Urothelium cell line (cell line): ENCODE measurements at places on chromosomes 2 and 18.

- DNase-seq, result no peak
Measured at GRCh38 chr2:71550801-71551630, 97.7 kb downstream of the DYSF start.

DNA sequence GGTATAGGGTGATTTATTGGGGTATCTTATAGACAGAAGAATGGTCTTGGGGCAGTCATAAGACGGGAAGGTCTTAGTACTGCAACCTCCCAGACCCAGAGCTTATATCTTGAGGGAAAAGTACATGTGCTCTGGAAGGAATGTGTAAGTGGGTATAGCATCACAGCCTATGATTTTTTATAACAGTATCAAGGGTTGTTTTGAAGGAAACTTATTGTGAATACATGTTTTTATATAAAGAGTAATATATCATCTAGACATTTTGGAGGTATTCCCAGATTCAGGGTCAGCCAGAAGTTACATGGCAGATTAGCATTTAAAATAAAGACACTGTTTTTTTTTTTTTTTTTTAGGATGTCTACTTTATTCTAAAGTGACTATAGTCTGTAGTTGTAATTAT, 47.6 kb upstream of the STON1 start:
- no peak for DNase-seq

GRCh38 chr2:141557329-141558095, 573.3 kb downstream of the LRP1B start:
- peak; percentile 57 for DNase-seq

DNA sequence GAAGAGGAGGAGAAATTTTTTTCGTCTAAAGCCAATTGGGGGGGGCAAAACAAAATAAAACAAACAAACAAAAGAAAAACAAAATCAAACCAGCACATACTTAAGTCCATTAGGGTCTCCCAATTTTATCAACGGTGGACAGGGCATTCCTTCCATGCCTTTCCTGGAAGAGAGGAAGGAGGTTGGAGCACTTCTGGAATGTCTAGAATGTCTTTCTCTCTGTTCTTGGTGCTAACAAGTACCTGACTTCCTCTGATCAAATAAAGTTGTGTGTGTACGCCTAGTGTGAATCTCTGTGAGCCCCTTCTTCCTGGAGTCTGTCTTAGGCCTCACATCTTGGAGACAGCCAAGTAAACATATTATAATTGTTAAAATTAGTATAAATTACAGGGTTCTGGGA, 399.0 kb upstream of the LRRTM1 start:
- DNase-seq, result no peak

DNA sequence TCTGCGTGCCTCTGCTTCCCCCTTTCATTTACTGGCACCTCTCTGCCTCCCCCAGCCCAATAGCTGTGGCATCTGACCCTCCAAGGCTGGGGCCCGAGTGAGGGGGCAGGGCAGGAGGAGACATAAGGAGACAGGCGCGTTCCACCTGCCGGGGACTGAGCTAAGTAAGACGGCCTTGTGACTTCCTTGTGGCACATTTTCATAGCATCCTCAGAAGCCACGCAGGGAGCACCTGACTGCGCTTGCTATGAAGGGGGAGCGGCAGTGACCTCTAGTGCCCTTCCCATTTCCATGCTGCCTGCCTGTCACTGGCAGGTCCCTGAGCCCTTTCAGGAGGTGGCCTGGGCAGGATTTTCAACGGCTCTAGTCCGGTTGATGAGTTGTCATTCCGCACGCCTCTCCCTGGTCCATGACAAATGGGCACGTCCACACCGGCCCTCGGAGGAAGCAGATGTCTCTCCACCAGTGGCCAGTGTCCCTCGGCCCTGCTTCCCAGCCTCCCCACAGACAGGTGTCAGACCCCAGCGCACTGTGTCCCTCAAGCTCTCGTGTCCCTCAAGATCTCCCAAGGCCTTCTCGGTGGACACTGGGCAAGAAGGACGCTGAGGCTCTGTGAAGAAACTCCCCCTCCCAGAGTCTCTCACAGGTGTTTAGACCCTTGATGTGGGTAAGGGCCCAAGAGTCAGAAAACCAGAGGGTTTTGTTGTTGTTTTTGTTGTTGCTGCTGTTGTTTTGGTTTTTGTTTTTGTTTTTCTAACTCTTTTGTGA, 42.7 kb downstream of the CYP26B1 start:
- DNase-seq, result no peak

DNA sequence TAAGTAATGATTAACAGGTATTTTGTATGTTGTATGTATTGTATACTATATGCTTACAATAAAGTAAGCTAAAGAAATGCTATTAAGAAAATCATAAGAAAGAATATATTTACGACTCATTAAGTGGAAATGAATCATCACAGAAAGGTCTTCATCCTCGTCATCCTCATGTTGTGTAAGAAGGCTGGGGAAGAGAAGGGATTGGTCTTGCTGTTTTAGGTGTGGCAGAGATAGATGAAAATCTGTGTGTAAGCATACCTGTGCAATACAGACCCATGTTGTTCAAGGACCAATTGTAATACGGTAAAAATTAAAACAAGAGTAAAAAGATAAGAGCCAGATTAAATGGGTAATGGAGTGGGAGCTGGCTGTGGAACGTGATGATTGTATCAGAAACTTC, 16.6 kb downstream of the SLC35F5 start:
- no peak for DNase-seq

GRCh38 chr18:48955830-48956261, 5.1 kb upstream of the SMAD7 start:
- DNase-seq, result no peak

- no peak for DNase-seq
Measured at GRCh38 chr2:16707014-16707623, 41.5 kb upstream of the CYRIA start.

DNA sequence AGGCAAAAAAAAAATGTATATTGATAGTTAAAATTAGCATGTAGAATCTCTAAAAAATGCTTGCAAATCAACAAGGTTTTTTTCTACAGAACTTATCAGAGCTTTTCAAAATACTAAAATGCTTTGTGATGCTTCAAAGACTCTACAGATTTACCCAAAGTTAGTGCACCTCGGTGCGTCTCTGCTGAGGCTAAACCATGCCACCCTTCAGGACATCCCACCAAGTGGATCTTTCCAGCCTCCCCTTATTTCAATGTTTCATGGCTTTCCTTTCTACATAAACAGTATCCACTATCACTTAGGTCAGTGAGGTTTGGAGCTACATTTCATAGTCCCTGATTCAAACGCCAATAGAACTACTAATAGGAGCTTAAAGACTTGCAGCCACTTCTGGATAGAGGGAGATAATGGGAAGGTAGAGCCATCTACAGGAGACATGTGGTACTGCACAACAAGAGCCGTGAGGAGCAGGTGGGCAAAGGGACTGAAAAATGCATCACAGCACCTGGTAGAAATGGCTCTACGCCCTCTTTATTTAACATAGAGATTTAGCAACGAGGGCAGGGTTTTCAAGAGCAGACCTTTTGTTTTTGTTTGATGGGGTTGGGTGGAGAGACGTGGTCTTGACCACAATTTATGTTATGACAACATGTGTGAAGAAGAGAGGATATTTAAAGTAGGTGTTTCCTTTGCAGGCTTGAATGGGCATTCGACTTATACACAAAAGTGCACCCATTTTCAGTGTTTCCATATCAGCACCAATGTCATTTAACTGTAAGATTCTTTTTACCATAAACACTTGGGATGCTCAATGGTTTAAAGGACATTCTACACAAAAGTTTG, 56.1 kb upstream of the SLC35G4 start:
- DNase-seq, result peak; percentile 81

- DNase-seq, result no peak
Measured at GRCh38 chr2:88442473-88442872, 10.0 kb downstream of the FOXI3 start.

GRCh38 chr2:102149644-102150455, 7.3 kb downstream of the IL1R1 start:
- no peak for DNase-seq

DNA sequence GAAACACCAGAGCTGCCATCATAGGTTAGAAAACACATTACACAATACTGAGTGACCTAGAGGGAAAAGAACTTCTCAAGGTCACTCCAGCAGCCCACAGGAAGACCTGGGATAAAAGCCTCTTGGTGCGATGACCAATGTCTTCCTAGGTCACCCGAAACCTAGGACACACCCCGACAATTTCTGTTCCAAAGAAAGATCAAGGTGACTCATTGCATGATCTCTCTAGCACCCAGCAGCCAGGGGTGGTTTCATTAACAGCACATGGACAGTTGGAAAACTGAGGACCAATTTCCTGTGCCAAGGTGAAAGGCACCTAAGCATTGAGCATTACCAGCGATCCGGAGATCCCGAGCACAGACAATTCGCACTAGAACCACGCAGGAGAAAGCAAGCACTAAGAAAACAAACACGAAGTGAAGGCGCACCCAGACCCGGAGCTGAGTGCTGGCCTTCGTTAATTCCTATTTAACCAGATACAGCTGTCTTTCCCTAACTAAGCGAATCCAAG, 1.5 kb downstream of the CACNB4 start:
- peak; percentile 29 for DNase-seq

GRCh38 chr18:13455960-13456481, 237.5 kb downstream of the LDLRAD4 start:
- DNase-seq, result no peak

GRCh38 chr2:134359367-134360081, 105.7 kb downstream of the MGAT5 start:
- DNase-seq, result peak; percentile 41

- no peak for DNase-seq
Measured at GRCh38 chr2:166285215-166285614, 90.5 kb downstream of the SCN9A start.

DNA sequence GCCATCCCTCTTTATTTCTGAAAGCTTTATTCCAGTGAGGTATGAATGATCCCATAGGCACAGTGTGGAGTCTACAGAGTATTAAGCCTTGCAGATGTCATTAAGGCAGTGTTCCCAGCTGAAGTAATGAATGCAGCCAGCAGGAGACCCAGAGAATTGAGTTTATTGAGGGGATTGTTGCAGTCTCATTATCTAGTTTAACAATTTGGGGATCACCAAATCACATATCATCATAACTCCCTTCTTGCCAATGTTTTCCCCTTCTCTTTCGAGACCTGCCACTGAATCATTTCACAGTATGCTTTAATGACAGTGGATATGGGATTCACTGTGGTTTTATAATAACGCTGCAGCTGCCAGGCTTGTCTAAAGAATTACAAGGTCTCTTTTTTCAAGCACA, 249.3 kb upstream of the FSHR start:
- DNase-seq, result no peak

GRCh38 chr2:137813176-137813575, 151.1 kb upstream of the HNMT start:
- no peak for DNase-seq

- no peak for DNase-seq
Measured at GRCh38 chr18:72201032-72201431, 343.1 kb downstream of the CBLN2 start.

DNA sequence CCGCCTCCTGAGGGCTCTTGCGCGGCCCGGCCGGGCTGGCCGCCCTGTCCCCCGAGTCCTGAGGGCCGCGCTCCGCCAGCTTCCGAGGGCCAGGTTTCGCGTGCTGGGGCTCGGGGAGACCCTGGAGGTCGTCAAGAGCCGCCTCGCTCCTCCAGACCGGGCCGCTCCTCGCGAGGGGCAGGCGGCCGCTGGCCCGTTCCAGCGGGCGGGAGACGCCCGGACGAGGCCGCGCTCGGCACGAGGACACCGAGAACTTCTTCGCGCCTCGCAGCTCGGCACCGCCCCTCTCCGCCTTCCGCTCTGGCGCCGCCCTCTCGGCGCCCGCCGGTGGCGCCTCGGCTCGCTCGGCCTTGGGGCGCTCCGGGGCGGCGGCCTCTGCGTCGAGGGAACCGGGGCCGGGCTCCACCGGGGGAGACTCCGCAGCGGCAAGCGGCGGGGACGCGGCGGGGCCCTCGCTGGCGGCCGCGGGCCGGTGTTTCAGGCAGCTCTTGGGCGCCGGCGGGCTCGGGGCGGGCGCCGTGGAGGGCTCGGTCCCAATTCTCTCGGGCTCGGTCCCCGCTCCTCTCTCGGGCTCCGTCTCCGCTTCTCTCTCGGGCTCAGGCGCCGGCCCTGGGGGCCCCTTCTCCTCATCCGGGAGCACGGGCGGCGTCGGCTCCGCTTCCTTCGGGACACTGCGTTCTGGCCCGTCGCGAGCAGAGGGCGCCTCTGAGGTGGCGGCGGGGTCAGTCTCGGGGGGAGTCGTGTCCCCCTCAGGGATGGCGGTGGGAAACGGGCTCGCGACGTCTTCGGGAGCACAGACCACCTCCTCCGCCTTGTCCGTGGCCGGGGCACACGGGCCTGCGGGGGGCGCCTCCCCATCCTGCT, 91.6 kb upstream of the MGAT4A start:
- DNase-seq, result no peak

DNA sequence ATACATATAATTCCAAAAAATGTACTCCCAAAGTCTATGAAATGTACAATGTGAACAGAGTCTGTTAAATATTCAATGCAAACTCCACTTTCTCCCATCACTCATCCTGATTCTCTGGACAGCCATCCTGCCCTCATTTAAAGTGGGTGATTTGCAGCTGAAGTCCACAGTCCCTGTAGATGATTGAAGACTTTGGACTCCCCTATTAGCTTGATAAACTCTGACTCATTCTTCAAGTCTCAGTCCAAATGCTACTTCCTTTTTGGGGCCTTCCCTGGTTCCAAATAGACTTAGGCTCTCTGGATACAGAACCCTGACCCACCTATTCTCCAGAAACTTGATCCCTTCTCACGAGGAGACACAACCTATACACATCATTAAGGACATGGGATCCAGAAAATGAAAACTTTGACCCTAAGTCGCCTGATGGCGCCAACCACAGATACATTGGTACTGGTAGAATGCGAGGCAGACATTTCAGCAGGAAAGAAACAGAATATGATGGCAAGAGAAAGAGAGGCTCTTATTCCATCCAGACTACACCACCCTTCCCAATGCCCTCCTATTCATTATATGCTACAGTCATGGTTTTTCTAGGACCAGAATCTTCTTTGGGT, 122.7 kb downstream of the VIT start:
- no peak for DNase-seq

- DNase-seq, result no peak
Measured at GRCh38 chr2:8915941-8916340, 78.5 kb upstream of the KIDINS220 start.

DNA sequence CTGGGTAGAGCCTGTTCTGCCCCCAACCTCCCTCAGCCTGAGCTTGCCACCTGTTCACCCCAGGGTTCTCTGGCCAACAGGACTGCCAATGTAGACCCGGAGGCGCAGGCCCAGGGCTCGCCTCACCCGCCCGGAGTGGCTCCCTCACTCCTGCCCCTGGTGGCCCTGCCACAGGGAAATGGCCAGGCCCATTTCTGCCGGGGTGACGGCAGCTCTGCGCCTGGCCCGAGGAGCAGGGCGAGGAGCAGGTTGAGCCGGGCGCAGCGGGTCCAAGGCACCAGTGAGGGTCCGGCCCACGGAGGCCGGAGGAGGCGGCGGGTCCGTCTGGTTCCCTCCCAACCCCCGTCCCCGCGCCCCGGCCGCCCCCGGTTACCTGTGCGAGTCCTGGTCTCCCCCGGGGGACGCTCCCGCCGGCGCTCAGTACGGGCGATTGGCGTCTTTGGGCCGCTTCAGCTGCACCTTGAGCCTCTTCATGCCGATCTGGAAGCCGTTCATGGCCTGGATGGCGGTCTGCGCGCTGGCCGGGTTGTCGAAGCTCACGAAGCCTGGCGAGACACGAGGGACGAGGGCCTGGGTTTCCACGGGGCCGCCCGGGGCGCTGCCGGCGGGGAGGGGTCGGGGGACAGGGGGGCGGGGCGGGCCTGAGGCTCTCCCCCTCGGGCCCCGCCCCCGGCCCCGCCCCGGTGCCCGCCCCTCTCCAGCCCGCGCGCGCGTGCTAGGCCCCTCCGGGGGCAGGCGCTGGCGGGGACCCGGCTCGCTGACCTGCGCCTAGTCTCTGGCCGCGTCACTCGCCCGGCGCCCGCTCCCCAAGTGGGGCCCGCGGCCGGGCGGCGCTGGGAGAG, 312.0 kb downstream of the CELF4 start:
- DNase-seq, result peak; percentile 88
